ENCODE measurements at places on chromosomes 7 and 10.

GRCh38 chr10:90417029-90417428 lies 440.8 kb downstream of the HTR7 start:
- no peak for DNase-seq

DNA sequence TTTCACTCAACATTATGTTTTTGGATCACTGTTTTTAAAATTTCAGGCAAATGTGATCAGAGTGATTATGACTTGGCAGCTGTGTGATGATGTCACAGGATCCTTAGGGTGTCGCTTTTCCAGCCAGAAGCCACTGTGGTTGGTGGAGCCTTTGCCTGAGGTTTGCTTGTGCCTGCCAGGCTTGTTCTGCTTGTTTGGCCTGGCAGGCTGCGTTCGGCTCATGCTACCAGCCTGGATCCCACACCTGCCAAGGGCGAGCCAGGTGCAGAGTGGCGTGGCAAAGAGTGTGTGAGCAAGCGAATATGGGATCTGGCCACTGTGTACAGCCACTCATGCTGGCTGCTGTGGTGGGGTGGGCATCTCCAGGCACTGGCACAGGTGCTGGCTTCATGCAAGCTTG lies 55.7 kb downstream of the ADK start:
- DNase-seq: no peak

GRCh38 chr7:152893801-152894294 lies 134.3 kb downstream of the ACTR3B start:
- DNase-seq: no peak

GRCh38 chr7:51016546-51016945 lies 233.8 kb upstream of the GRB10 start:
- no peak for DNase-seq

DNA sequence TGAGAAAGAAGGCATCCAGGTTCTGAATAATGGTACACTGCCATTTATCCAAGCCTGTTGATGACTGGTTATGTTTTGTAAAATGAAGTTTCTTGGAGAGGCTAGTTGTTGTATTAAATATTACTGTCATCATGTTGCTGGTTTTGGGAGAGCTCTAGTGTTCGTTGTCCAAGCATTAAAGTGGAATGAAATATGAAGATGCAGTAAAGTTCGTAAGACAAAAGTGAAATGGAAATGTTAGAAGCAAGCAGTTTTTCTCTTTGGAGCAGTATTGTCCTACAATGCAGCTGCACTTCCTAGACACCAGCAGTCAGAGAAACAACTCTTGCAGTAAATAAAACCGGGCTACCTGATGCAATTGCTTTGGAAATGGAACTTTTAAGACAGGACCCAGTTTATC lies 156.8 kb upstream of the FZD1 start:
- no peak for DNase-seq

DNA sequence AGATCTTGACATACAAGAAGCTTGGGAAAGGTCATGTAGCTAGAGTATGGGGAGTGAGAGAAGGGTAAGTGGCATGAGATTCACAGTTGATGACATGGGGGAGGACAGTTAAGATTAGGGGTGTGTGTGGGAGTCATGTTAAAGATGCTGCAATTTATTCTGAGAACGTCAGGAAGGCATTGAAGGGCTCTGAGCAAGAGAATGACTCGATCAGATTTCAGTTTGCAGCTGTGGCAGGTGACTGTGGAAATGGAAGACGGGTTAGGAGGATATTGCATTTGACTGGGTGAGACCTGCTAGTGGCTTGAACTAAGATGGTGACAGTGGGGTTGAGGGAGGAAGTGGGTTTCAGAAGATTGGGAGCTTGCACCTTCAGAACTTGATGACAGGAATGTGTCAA lies 5.6 kb downstream of the CDC123 start:
- peak; percentile 70 for DNase-seq

DNA sequence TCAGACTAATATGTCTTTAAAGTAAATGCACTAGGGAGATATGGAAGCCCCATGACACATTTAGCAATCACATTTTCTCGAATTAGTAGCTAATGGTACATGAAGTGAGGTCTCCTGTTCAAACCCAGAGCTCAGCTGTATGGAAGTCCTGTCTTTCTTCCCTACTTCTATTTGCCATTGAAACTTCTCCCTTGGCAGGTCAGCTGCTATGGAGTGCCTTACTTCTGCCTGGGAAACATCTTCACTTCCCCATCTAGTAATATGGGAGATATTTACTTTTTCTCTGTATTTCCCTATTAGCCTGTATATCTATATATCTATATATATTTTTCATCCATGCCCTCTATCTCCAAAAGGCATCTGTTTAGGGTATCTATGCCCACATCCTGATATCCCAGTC lies 225.3 kb upstream of the INHBA start:
- DNase-seq: no peak

- peak; percentile 97 for DNase-seq
Observed at GRCh38 chr7:42931834-42932651, at the start of the genes MRPL32 and PSMA2. Gene MRPL32 (plus strand): TSS chr7:42932376. CDS start chr7:42932387, 11 bp downstream. Gene PSMA2 (minus strand): TSS chr7:42932174. CDS start chr7:42932158, 16 bp downstream.

- DNase-seq: peak; percentile 80
Observed at GRCh38 chr10:125064681-125065492, 95.5 kb downstream of the CTBP2 start.

GRCh38 chr7:100483090-100483721 lies 521 bp upstream of the NYAP1 start:
- DNase-seq: peak; percentile 88
